ENCODE measurements at places on chromosomes 1 and 21. TPM values are rescaled to one million over a fixed set of nuclear protein-coding genes. Genes with fewer than 3 reads are reported as not detected.

ANXA9 gene
- total RNA-seq, result not detected

DNA sequence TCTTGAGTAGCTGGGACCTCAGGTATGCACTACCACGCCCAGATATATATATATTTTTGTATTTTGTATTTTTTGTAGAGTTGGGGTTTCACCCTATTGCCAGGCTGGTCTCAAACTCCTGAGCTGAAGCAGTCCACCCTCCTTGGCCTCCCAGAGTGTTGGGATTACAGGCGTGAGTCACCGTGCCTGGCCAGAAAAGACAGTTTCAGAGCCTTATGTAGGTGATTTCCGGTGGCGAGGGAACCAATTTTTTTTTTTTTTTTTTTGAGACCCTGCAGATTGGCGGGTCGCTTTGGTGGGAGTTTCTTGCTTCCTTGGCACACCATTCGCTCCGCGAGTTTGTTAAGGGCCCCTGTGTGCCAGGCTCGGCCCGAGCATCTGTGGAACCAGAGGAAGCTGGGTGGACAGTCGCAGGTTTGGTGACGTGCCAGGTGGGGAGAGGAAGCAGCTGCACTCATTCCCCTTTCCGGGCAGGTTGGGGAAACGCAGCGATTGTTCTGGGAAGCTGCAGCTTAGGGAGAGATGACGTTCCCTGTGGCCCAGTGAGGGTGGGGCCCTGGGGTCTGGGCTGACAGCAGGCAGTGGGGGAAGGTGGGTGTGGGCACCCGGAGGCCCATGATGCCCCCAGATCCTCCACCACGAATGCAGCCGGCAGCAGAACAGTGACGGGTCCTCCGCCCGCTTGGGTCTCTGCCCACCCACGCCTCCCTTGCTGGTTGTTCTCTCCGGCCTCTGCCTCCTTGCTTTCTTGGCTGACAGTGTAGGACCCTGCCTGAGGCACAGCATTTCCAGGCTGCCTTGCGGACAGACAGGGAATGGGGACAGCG is 25.1 kb downstream of the SPSB1 start:
- DNase-seq, result peak; percentile 44

- no peak for DNase-seq
These were observed 26.8 kb downstream of the DNAJC11 start for GRCh38 chr1:6674771-6675170.

DNA sequence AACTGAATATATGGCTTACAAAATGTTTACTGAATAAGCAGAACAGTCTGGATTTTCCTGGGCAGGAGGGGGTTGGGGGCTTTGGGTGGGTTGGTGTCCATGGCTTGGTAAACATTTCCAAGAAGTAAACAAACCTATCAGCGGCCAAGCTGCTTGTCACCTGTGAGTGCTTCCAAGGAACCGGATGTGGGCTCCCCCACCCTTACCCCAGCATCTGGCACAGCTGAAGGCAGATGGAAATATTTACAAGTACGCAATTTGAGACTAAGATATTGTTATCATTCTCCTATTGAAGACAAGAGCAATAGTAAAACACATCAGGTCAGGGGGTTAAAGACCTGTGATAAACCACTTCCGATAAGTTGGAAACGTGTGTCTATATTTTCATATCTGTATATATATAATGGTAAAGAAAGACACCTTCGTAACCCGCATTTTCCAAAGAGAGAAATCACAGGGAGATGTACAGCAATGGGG is at the start of gene CLCA1:
CLCA1 (plus strand) TSS at position 427 of the 477 bp plus-strand sequence; CDS start at position 472, 45 bp downstream.
- DNase-seq, result no peak

TRIM58 gene
- total RNA-seq, result 10.8 TPM

LCA5L gene
- not detected for total RNA-seq

DNA sequence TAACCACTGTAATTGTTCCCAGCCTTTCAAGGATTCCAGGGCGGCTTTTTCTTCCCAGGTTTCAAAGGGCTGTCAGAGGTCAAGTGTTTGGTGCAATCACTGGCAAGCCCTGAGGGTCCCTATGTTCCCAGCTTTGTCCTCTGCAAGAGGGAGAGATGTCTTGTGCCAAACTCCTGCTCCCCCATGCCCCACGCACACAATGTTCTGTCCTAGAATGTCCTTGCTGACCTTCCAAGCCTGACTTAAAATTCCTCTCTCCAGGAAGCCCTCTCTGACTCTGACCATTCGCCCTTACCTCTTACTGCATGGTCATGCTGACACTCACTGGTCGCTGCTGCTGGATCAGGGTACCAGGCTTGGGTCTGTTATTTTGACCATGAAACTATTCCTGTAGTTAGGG is 152.5 kb upstream of the KCND3 start:
- DNase-seq, result no peak

- no peak for DNase-seq
These were observed 55.7 kb downstream of the NID1 start for GRCh38 chr1:236009191-236009590.
